Activated CD4-positive, alpha-beta T cell treated with anti-CD3 and anti-CD28 coated beads for 36 hours (primary cell): ENCODE measurements at places on chromosomes 4 and X. TPM values are rescaled to one million over a fixed set of nuclear protein-coding genes. Genes with fewer than 3 reads are reported as not detected.

IBSP gene
- total RNA-seq = not detected

DNAAF6 gene
- not detected for total RNA-seq

NOX1 gene
- not detected for total RNA-seq

ITGB1BP2 gene
- 6.2 TPM for total RNA-seq

OPHN1 gene
- 0.04 TPM for total RNA-seq

GPRASP3 gene
- 1.8 TPM for total RNA-seq

RIPPLY1 gene
- total RNA-seq = not detected

CFP gene
- 2.4 TPM for total RNA-seq

EOLA2 gene
- 11.5 TPM for total RNA-seq

NAP1L2 gene
- total RNA-seq = 2.9 TPM

GAGE13 gene
- not detected for total RNA-seq

AR gene
- total RNA-seq = not detected

ADH7 gene
- not detected for total RNA-seq

ASB12 gene
- total RNA-seq = not detected

CT45A1 gene
- not detected for total RNA-seq

ODAPH gene
- total RNA-seq = not detected

SOWAHB gene
- total RNA-seq = not detected

TDO2 gene
- not detected for total RNA-seq

MID1 gene
- 0.43 TPM for total RNA-seq

PIR gene
- 1.4 TPM for total RNA-seq

INTU gene
- total RNA-seq = 0.50 TPM

TMEM35A gene
- total RNA-seq = not detected

MAGEA1 gene
- total RNA-seq = not detected

CT45A3 gene
- total RNA-seq = not detected

TRIM60 gene
- total RNA-seq = not detected

SHROOM3 gene
- total RNA-seq = 0.04 TPM
